Effector CD8-positive, alpha-beta T cell (primary cell): ENCODE measurements at places on chromosomes 7 and 10.

- no peak for DNase-seq
Measured at GRCh38 chr7:115004121-115004520, 82.2 kb downstream of the MDFIC start.

DNA sequence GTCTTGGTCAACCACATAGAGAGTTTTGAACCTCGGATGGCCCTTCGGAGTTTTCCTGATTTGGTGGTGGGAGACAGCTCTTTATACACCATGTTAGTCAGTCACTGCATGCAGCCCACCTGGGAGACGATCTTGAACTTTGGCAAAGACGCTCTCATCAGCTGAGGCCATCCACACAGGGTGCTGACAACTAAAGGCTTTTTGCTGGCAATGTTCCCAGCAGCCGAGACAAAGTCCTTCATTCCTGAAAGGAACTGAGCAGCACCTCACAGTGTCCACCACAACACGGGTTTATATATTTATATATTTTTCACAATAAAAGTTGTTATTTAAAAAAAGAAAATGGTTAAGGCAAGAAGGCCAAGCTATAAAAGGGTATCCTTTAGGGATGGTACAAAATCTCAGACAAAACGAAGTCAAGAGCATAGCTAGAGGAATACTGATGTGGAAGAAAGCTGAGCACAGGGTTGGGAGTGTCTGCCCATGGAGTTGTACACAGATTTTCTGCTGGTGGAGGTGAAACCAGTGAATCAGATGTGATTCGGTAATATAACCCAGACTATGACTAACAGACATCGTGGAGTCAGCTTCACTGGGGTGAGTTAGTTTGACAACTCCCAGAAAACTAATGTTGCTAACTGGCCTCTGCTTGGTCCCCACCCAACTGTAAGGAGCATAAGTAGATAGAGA lies 27.4 kb upstream of the CAPZA2 start:
- DNase-seq: no peak

DNA sequence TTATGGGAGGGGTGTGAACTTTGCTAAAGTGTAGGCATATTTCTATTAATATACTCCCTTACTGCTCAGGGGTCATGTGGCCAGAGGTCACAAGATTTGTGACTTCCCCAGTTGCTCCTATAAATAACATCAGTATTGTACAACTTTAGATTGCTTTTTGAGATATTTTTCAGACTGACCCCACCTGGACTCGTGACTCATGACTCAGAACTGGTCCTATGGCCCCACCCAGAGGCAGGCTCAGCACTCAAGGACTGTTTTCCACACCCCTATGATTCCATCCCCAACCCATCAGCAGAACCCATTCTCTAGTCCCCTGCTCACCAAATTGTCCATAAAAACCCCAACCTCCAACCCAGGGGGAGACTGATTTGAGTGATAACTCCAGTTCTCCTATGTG lies 2.7 kb upstream of the CUL2 start:
- DNase-seq: no peak

DNA sequence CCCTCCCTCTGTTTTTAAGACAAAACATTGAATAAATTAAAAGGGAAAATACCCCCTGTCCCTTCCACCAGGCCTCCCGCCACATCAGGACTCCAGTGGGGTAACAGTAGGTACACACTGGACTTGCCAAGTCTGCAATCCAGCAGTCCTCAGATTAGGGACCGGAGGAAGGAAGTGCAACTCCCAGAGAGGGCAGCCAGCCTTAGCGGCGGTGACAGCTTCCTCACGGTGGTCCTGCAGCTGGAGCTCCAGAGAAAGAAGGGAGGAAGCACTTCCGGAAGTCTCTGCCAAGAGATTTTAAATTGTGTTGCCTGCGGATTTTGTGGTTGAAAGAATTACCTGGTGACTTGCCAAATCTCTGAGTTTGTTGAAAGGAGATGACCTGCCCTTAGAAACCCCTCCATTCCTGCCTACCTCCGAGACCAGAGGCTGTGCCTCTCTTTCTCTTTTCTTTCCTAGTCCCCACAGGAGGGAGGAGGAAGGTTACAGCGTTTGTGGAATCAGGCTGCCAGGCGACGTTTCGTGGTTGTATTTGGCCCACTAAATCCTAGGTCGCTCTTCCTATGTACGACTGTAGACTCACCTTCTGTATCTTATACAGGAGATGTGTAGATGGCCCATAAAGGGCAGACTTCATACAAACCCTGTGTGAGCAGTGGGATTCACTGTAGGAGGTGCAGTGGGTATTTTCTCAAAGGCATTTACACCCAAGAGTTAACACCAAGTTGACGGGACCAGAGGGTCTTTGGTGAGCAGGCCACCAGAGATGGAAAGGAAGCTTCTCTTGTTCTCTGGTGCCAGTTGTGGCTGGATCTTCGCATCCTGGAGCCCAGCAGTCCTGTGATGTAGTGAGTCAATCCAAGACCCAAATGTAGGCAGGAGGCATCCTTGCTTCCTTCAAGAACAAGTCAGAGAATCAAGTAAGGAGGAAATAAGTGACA lies 77.9 kb downstream of the INSIG1 start:
- DNase-seq: no peak

GRCh38 chr10:77537071-77537470 lies 100.5 kb downstream of the KCNMA1 start:
- no peak for DNase-seq

DNA sequence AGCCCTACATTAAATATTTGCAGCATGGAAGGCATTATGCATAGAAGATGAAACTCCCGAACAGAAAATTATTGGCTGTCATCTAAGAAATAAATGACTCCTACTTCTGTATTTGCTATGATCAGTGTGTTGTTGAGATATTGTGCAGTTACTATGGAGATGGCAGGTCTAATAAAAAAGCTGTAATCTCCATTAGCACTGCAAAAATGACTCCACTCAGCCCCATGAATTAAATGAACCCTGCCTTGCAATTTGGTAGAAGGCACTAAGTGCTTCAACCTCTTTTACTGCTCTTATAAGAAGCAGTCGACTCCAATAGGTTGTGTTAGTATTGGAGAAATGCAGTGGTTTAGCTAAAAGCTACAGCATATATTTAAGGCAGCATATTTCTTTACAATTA lies 290.0 kb upstream of the PHYHIPL start:
- DNase-seq: no peak

- no peak for DNase-seq
Measured at GRCh38 chr7:90788052-90788451, 191.9 kb downstream of the CDK14 start.

GRCh38 chr7:16404636-16405035 lies 16.7 kb downstream of the CRPPA start:
- no peak for DNase-seq

GRCh38 chr10:23656735-23657134 lies 217.9 kb downstream of the OTUD1 start:
- no peak for DNase-seq

- no peak for DNase-seq
Measured at GRCh38 chr10:24277277-24277676, 68.3 kb downstream of the KIAA1217 start.

- DNase-seq: no peak
Measured at GRCh38 chr7:114533131-114533530, 118.5 kb downstream of the FOXP2 start.

DNA sequence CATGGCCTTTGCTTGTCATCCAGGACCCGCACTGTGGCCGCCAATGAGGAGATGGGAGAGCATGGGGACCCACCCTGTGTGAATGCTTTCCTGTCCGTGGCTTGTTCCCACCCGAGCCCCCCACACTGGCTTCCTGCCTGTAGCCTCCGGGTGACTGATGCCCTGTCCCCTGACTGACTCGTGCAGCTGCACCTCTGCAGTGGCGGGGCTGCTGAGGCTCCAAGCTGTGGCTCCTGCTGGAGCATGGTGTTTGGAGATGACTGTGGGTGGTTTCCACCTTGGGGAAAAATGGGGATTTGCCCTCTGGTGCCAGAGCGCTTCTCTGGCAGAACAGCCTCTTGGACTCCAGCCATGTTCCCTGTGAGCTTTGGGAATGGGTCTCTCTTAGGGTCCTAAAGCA lies 2.1 kb downstream of the CAMK1D start:
- no peak for DNase-seq

DNA sequence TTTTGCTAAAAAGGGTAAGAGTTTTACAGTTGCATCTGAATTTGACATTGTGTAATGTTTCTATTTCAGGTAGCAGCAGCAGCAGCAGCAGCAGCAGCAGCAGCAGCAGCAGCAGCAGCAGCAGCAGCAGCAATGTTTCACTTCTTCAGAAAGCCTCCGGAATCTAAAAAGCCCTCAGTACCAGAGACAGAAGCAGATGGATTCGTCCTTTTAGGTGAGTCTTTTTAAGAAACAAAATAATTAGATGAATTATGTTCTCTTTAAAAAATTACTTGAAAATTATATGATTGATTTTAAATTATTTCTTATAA lies 32.6 kb downstream of the UMAD1 start:
- DNase-seq: no peak

DNA sequence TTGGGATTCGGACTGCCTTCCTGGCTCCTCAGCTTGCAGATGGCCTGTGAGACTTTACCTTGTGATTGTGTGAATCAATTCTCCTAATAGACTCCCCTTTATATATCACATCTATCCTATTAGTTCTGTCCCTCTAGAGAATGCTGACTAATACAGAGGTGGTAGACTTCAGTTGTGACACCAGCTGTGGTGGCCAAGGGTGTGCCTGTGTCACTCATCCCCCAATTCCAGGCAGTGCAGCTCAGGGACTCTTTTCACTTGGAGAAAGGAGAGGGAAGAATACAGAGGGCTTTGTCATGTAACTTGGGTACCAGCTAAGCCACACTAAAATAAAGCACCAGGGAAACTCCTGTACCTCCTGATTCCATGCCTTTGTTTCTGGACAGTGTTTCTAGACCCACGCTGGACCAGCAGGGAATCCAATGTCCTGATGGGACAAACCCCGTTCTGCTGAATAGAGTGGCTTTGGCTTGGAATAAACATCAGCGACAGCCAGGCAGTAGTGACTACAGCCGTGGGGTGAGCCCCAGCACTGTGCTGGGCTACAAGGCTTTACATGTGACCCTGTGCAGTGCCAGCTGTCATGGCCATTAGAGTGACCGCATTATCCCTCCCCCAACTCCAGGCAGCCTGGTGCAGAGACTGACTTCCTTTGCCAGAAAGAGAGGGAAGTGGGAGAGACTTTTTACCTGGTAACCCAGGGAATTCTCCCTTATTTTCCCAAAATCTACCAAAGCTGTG lies 233.6 kb downstream of the ANK3 start:
- no peak for DNase-seq

GRCh38 chr7:127632276-127632910 lies 14.5 kb upstream of the PAX4 start:
- no peak for DNase-seq
